ENCODE measurements at places on chromosomes 5 and 9. TPM values are rescaled to one million over a fixed set of nuclear protein-coding genes. Genes with fewer than 3 reads are reported as not detected.

GZMA gene
- total RNA-seq = not detected

CARTPT gene
- total RNA-seq = not detected

FANCC gene
- total RNA-seq = 5.6 TPM

DNA sequence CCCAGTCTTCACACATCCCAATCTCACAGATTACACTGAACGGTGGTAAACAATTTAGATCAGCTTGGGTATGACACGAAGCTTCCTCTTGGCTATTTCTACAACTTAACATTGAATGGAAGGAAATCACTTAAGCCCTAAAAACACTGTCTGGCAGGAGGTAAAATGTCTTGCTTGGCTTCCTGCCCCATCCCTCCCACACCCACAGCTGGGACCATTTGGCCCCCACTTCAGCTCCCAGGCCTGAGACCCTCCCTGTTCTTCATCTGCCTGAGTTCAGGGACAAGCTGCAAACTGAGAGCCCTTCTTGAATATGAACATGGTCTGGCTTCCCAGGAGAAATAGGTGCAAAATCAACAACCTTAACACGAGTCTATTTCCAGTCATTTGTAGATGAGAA, 3.4 kb upstream of the COL15A1 start:
- no peak for DNase-seq

FBP2 gene
- total RNA-seq = not detected

All from epithelial cell of proximal tubule (primary cell).